ENCODE measurements at places on chromosomes 2 and 18.

- DNase-seq, result no peak
Measured at GRCh38 chr18:10514082-10514481, 11.7 kb upstream of the NAPG start.

GRCh38 chr2:40213619-40214018 lies 238.3 kb downstream of the SLC8A1 start:
- DNase-seq, result no peak

DNA sequence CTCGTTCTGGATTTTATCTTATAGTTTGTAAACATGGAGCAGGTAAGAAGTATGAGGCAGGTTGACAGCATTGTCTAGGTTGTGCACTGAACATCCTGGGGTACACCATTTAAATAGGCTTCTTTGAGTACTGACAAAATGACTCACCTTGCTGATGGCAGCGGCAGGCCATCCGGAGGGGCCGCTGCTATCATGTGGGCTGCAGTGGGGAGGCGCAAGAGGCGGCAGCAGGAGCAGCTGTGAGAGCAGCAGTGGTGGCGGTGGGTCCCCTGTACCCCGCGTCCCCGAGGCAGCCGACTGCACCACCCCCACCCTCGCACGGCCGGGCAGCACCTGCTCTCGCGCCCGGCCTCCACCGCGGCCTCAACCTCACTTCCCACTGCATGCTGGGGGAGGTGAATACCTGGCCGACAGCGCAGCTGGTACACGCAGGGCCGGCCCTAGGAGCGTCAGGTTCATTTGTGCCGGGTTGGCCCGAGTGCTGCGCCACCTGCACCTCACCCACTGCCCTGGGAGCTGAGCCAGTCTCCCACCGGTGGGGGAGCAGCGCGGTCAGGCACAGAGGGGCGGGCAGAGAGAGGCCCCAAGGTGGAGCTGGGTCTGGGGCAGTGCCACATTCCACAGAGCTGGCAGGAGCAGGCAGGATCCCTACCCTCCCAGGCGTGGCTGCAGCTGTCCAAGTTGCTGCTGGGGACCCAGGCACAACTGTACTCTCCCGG lies 154.5 kb upstream of the RBMS1 start:
- DNase-seq, result no peak

GRCh38 chr2:162073888-162074631 lies at the start of gene DPP4:
Gene DPP4 (minus strand): TSS chr2:162074215. CDS start chr2:162073981, 234 bp downstream.
- DNase-seq, result no peak

GRCh38 chr2:46800218-46800617 lies 115.4 kb downstream of the MCFD2 start:
- DNase-seq, result no peak

GRCh38 chr18:1968801-1969498 lies 602.4 kb downstream of the METTL4 start:
- DNase-seq, result no peak
